Aorta (tissue), 5 donors: ENCODE measurements at places on chromosomes 13 and 19. TPM values are rescaled to one million over a fixed set of nuclear protein-coding genes. Genes with fewer than 3 reads are reported as not detected.

Gene NLRP9
- total RNA-seq: not detected

Gene MBD3L2
- total RNA-seq: not detected

Gene PSG6
- not detected for total RNA-seq

DNA sequence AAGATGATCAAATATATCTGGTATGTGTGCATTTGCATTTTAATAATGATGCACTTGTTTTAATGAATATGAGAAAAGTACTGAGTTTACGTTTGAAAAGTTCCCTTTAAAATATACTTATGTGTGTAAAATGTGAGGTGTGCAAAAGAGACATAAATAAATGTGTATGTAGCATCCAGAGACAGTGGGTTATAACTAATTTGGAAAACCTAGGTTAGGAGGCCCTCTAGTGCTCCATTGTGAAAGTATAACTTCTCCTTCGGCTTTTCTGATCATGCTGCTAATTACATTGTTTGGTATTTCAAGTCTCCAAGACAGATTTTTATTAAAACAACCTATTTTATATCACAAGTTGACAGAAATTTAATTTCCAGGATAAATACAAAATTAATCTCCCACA is 30.1 kb downstream of the SCEL start:
- no peaks in the 10 kb centered on the region for H3K4me1 ChIP-seq
- no peak for DNase-seq
- H3K4me3 ChIP-seq: no peak overlapping the region
- H3K36me3 ChIP-seq: no peaks in the 10 kb centered on the region

GRCh38 chr19:37914908-37915307 is 7.9 kb downstream of the SIPA1L3 start:
- no peak overlapping the region for H3K27ac ChIP-seq
- peaks cover 2% of the 10 kb centered on the region for H3K36me3 ChIP-seq
- DNase-seq: no peak
- H3K4me3 ChIP-seq: no peak overlapping the region
- no peaks in the 10 kb centered on the region for H3K4me1 ChIP-seq
- no peaks in the 10 kb centered on the region for H3K27me3 ChIP-seq

GRCh38 chr13:30762643-30763042 is 27.3 kb downstream of the ALOX5AP start:
- H3K4me3 ChIP-seq: no peak overlapping the region
- DNase-seq: no peak
- no peaks in the 10 kb centered on the region for H3K36me3 ChIP-seq
- H3K4me1 ChIP-seq: no peaks in the 10 kb centered on the region

GRCh38 chr13:25707726-25708125 is 336.0 kb downstream of the ATP8A2 start:
- no peaks in the 10 kb centered on the region for H3K36me3 ChIP-seq
- H3K27ac ChIP-seq: no peak overlapping the region
- no peak for DNase-seq
- no peak overlapping the region for H3K4me3 ChIP-seq
- no peaks in the 10 kb centered on the region for H3K27me3 ChIP-seq

DNA sequence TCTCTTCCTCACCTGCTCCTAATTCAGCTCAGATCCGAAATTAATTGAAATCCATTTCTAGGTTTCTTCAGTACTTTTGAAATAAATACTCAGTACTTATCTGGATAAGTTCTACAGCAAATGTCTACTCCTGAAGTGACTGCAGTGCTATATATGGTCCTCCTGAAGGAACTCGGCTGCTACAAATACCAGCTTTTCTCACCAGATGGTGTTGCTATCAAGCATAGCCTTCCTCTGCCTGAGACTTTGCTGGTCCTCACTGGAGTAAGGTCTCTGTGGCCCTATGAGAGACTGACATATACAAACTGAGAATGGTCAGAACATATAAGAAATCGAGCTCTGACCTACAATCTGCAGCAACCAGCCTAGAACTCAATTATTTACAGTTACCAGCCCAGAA is 161.6 kb downstream of the NDFIP2 start:
- DNase-seq: no peak
- H3K27ac ChIP-seq: no peak overlapping the region
- no peaks in the 10 kb centered on the region for H3K4me1 ChIP-seq
- H3K4me3 ChIP-seq: no peak overlapping the region
- H3K36me3 ChIP-seq: no peaks in the 10 kb centered on the region

DNA sequence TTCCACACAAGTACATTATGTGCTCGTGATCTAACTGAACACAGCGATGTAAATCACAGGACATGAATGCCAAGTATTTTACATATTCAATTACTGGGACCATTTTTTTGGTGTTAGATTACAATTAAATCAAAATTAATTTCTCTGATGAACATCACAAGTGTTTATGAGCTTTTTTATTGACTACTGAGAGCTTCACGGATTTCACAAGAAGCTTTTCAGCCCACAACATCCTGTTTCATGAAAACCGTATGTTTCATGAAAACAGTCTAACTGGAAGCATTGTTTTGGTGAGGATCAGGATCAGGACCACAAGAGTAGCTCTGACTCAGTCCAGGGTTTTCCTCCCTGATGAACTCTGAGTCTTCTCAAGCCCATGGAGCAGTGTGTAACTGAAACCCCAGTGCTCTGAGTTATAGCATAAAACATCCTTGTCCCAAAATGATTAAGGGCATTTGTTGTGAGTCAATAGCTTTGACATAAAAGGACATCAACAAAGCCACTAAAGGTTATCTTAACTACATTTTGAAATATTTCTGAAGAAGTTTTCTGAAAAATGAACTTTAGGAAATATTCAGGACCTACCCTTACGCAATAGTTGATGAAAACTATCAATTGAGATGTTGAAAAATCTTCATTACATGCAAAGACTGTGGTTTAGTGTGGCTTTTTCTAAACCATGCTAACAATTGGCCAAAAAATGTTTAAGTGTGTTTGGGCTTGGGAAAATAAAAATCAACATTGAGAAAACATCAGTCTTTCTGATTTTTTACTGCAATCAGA is 49.3 kb downstream of the UFM1 start:
- no peak overlapping the region for H3K27ac ChIP-seq

GRCh38 chr13:41503356-41503755 is 46.0 kb downstream of the RGCC start:
- no peaks in the 10 kb centered on the region for H3K36me3 ChIP-seq
- DNase-seq: no peak
- no peak overlapping the region for H3K4me3 ChIP-seq

- no peaks in the 10 kb centered on the region for H3K4me1 ChIP-seq
- no peak for DNase-seq
- no peak overlapping the region for H3K4me3 ChIP-seq
- no peaks in the 10 kb centered on the region for H3K36me3 ChIP-seq
Observed at GRCh38 chr13:45590066-45590465, 25.5 kb downstream of the ERICH6B start.

GRCh38 chr13:112990783-112991182 is 21.8 kb downstream of the MCF2L start:
- no peak overlapping the region for H3K4me3 ChIP-seq
- no peaks in the 10 kb centered on the region for H3K4me1 ChIP-seq
- DNase-seq: no peak
- H3K27me3 ChIP-seq: no peaks in the 10 kb centered on the region

DNA sequence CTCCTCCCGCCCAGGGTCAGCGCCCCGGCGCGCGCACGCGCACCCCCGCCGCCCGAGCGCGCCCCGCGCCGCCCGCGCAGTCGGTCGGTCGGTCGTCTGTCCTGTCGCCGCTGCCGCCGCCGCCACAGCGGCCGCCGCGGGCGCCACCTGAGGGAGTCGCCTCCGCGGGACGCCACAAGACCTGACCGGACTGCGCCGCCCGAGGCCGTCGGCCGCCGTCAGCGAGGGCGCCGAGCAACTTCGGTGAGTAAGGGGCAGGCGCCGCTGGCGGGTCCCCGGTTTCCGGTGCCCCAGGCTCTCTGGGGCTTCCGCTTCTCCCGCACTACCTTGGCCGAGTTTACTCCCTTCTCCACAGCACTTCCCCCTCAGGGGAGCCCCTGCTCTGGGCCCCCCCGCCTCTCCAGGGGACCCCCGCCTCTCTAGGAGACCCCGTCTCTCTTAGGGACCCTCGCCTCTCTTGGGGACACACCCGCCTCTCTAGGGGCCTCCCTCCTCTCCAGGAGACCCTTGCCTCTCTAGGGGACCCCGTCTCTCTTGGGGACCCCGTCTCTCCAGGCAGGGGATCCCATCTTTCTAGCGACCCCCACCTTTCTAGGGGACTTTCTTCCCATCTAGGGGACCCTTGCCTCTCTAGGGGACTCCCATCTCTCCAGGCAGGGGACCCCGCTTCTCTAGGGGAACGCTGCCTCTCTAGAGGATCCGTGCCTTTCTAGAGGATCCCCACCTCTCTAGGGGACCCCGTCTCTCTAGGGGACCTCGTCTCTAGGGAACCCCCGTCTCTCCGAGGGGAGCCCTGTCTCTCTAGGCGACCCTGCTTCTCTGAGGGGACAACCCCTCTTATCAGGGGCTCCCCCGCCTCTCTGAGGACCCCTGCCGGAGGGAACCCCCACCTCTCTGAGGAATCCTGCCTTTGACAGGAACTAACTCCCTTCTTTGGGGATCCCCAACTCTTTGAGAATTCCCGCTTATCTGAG is 19.3 kb upstream of the GATAD2A start:
- peak; percentile 76 for DNase-seq
- peak overlapping the region; percentile 86 for H3K4me3 ChIP-seq
- no peaks in the 10 kb centered on the region for H3K36me3 ChIP-seq
- H3K4me1 ChIP-seq: no peaks in the 10 kb centered on the region
- no peaks in the 10 kb centered on the region for H3K27me3 ChIP-seq
